ENCODE measurements at places on chromosomes 6 and 20.
A peak's percentile ranks its signal among the peaks of the same experiment; 100 is the strongest.

DNA sequence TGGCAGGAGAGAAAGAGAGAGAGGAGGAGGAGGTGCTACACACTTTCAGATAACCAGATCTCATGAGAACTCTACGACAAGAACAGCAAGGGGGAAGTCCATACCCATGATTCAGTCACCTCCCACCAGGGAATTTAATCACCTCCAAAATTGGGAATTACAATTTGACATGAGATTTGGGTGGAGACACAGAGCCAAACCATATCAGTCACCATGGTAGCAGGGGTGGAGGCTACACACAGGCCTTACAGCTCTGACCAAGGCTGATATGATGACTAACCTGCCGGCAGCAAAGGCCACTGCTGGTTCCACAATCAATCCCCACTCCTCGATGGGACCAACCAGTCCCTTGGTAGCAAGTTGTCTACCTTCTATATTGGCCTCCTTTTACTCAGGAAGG lies 13.6 kb upstream of the RBM24 start:
- no peak for DNase-seq

DNA sequence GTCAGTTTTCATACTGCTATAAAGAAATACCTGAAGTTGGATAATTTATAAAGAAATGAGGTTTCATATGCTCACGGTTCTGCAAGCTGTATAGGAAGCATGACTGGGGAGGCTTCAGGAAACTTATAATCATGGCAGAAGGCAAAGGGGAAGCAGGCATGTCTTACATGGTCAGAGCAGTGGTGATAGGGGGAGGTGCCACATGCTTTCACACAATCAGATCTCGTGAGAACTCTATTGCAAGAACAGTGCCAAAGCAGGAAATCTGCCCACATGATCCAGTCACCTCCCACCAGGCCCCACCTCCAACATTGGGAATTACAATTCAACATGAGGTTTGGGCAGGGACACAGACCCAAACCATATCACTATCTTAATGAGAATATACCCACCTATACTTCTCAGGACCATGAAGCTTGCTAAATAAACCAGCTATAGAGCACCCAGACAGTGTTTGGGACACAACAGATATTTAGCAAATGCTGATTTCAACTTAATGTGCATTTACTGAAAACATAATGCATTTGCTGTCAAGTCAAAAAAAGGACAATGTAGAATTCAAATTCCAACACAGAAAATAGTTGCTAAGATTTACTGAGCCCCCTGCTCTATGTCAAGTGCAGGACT lies 63.8 kb downstream of the TNFRSF21 start:
- no peak for DNase-seq

DNA sequence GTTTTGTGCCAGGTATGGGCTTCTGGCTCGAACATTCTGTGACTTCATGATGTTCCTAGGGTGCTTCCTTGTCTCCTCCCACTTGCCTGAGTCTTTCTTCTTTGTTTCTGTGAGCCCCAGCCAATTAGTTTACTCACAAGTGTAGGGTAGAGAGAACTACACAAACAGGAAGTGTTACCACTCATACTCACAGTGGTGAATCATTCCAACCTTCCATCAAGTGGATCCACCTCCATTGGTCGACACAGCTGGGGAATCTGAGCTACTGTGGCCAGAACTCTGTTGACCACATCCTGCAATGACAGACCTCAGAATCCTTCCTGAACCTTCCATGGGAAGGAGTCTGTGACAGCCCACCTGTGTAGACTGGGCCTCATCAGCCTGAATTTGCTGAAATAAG lies 76.8 kb downstream of the UNC5CL start:
- DNase-seq, result peak; percentile 4

DNA sequence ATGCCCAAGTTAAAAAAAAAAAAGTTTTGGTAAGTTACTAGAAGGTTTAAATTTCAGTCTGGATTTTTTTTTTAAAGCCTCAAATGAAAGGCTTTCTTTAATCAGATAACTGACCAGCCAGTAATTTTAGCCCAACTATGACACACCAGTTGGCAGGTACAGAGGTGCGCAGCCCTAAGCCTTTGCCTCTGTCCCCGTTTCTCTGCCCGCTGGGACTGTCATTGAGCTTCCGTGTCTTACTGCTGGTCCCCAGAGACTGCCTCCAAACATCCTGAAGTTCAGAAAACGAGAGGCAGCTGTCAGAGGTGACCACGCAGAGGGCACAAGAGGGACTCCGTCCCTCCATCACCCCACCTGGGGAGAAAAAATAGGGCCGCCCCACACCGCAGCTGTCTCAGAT lies 118.2 kb downstream of the RPS12 start:
- DNase-seq, result no peak

DNA sequence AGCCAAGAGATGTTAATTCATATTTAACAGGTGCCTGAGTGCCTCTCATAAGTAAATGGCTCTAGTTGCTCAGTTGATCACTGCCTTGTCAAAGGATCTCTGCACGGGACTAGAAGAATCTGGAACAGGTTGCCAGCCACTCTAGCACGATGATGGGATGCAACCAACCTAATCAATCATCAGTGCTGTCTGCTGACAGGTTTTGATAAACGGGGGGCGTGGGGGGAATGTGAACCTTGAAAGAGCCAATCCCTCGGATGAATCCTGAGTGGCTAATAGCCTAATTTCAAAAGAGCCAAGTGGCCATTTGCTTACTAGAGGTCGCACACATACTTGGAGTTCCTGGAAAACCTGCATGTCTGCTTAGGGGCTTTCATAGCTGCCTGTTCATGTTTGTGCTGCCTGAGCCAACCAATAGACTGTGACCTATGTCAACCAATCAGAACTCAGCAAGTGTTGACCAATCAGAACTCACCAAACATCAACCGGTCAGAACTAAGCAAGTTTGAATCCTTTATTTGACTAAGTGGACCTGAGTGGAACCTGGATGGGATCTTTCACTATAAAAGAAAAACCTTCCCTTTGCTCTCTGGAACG lies 43.5 kb upstream of the ECI2 start:
- no peak for DNase-seq

GRCh38 chr6:116376149-116376548 lies 5.4 kb downstream of the DSE start:
- DNase-seq, result no peak

DNA sequence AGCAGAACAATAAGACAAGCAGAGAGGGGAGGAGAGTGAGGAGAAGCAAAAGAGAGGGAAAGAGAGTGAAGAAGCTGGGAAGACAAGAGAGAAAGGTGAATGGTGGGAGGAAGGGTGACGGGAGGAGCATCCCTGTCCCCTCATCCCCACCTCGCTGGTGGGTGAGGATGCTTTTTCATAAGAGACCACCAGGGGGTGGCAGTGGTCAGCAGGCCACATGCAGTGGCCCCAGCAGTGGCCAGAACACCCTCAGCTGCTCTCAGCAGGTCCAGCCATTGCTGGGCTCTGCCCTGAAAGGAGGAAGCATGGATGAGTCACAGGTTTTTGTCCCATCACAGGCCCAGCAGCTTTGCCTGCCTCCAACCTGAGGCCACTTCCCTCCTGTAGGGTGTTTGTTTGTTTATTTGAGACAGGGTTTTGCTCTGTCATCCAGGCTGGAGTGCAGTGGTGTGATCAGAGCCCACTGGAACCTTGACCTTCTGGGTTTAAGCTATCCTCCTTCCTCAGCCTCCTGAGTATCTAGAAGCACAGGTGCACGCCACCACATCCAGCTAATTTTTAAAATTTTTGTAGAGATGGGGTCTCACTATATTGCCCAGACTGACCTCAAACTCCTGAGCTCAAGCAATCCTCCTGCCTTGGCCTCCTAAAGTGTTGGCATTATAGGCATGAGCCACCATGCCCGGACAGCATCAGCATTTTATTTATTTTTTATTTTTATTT lies 24.0 kb downstream of the FGD2 start:
- DNase-seq, result peak; percentile 40

DNA sequence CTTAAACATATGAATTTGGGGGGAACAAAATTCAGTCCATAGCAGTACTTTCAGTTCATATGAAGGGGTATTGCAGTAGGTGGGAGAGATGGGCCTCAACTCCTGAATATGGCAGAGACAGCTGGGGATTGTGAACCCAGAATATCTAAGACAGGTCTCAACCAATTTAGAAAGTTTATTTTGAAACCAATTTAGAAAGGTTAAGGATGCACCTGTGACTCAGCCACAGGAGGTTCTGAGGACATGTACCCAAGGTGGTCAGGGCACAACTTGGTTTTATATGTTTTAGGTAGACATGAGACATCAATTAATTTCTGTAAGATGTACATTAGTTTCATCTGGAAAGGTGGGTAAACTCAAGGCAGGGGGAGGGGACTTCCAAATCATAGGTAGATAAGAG lies 59.5 kb downstream of the MYO6 start:
- DNase-seq, result no peak

Measured in stimulated activated CD4-positive, alpha-beta T cell treated with anti-CD3 and anti-CD28 coated beads, Interleukin-2, amount 100 ng/mL, for 24 hours (primary cell).